ENCODE measurements at places on chromosomes 4 and X.
A peak's percentile ranks its signal among the peaks of the same experiment; 100 is the strongest.

DNA sequence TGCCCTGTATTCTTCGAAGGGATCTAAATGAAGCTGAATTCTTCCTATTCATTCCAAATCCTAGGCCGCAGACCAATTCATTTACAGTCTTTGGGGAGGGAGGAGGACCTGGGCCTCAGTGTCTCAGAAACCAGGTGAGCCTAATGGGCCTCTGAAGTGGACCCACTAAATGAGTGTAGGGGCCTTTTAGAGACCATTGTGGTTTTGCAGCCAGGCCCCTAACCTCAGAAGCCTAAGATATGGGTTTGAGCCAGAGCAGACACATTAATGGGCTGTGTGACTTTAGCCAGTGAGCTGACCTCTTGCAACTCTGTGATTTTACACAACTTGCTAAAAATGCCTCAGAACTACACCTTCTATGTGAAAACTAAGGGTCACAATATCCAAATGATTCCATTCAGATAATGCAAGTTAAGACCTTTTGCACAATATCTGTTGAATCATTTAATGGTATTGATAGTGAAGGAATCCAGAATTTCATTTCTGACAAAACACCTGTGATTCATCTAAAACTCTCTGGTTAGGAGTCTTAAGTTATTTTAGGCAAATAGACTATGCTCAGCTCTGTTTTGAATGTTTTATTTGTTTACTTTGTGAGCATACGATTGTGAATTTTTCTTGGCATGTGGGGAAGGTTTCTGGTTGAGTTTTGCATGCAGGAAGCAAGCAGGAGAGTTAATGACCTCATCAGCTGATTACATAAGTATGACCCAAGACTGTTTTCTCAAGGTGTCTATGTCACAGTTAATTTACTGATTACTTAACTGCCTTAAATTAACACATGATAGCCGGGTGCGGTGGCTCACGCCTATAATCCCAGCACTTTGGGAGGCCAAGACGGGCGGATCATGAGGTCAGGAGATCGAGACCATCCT, 75.0 kb downstream of the EVC start:
- no peak for DNase-seq

DNA sequence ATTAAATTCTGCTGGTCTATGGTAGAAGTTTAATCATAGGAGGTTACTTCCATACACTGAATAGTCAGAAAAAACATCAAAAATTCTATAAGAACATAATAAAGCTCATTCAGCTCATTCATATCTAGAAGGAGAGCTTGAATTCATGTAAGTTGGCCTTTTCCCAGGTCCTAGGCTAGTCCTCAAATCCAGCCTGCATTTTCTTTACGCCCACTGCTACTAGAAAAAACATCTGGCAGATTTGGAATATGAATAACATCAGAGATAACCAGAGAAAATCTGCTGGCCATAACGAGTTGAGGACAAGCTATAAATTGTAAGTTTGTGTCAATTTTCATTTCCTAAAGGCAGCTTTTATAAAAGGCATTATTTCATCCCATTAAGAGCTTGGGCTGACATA, 95.5 kb downstream of the MXRA5 start:
- no peak for DNase-seq

- no peak for DNase-seq
These were observed 7.2 kb downstream of the GNRHR start for GRCh38 chr4:67746797-67747495.

GRCh38 chr4:7344636-7345155, 90.0 kb downstream of the PSAPL1 start:
- DNase-seq, result no peak

GRCh38 chr4:173457893-173458292, 59.0 kb upstream of the SCRG1 start:
- no peak for DNase-seq

DNA sequence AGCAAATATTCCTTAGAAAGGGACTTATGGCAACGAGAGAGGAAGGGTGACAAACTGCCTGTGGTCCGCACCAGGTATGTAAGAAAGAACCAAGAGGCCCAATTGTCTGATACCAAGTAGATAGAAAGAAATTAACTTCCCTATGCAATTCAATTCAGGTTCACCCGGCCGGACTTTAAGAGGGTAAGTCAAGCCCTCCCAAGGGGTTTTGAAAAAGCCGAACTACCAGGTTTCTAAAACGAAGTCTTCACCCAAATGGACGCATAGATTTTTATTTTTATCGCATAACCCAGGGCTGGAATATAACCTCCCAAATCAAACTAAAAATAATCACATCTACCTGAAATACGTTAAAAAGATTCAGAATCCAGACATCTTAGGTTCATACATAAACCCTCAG, 1.6 kb upstream of the MAB21L2 start:
- DNase-seq, result no peak

GRCh38 chrX:13590914-13591313, 21.5 kb downstream of the EGFL6 start:
- no peak for DNase-seq

- DNase-seq, result no peak
These were observed 17.8 kb downstream of the WDR1 start for GRCh38 chr4:10098780-10099160.

DNA sequence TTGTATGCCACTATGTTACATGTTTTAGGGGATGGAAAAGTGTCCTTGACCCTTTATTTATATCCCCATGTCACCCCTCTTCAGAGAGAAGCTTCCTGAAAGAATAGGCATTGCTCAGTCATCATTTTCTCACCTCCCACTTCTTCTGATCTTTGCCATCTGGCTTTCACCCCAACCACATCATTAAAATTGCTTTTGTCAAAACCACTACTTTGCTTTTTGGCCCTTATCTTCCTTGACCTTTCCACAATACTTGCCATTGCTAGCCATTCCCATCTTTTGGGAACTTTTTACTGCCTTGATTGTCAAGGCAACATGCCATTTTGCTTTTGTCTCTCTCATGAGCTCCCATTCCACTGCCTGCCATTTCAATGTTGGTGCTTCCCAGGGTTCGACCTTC, 14.9 kb upstream of the FAM9B start:
- no peak for DNase-seq

- no peak for DNase-seq
These were observed 25.6 kb downstream of the ZRSR2 start for GRCh38 chrX:15815779-15816437.

- DNase-seq, result no peak
These were observed 30.2 kb upstream of the TMEM184C start for GRCh38 chr4:147587041-147587440.

DNA sequence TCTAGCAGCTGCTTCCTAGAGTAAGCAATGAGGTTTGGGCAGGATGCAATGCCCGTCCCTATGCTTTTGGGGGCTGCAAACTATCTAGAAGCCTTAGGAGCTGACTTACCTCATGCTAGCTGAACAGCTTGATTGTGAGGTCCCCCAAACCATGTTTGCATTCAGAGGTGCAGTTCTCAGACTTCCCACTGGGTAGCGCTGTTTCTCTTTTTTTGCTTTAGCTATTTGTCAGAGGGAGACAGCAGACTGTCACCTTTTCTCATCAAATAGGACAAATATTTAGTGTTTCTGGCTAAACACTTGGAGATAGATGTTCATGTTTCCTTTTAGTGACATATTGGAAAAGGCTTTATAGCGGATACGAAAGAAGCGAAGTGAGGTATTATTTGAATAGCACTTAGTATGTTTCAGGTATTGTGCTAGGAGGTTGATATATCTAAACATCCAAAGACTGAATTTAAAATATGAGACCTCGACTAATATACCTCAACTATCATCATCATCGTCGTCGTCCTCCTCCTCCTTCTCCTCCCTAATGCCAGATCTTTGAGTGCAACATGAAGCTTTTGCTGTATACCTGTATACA, 18.7 kb upstream of the TMEM192 start:
- DNase-seq, result peak; percentile 48

DNA sequence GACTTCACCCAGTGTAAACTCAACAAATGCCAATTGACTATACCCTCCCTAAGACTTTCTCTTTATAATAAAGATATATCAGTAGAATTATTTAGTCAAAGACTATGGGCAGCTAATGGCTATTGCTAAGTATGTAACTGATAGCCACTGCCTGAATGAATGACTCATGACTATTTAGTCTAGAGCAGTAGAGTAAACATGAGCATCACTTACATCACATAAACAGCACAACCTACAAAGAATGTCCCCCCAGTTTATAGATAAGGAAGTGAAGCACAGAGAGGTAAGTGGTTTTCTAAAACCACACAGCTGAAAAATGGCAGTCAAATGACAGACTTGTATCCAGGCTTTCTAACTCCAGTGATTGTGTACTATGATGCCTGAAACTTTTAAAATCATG, 507.0 kb downstream of the PPARGC1A start:
- DNase-seq, result no peak
